Immature natural killer cell (primary cell): ENCODE measurements at places on chromosomes 7 and 10.
A peak's percentile ranks its signal among the peaks of the same experiment; 100 is the strongest.

DNA sequence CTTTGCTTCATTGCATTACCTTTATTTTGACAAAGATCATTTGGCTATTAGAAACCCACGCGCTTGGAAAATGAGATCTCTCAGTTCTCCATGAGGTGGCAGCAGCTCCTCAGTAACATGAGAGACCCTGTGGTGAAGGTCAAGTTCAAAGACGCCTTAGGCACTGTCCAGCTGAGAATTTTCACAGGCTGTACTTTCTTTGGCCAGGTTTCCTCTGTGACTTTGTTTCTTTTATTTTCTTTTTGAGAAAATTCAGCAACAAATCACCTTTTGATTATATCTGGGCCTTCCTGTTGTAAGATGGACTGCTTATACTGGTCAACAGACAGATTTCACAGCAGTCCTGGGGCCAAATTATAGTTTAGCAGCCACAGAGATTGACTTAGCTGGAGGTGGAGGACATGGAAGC lies 54.5 kb downstream of the RAB18 start:
- peak; percentile 52 for DNase-seq

GRCh38 chr10:6062101-6062771 lies at the start of gene IL2RA:
IL2RA (minus strand) TSS chr10:6062367; CDS start chr10:6062151, 216 bp downstream.
- peak; percentile 45 for DNase-seq

GRCh38 chr10:69439813-69440506 lies 11.3 kb upstream of the TSPAN15 start:
- DNase-seq = no peak

DNA sequence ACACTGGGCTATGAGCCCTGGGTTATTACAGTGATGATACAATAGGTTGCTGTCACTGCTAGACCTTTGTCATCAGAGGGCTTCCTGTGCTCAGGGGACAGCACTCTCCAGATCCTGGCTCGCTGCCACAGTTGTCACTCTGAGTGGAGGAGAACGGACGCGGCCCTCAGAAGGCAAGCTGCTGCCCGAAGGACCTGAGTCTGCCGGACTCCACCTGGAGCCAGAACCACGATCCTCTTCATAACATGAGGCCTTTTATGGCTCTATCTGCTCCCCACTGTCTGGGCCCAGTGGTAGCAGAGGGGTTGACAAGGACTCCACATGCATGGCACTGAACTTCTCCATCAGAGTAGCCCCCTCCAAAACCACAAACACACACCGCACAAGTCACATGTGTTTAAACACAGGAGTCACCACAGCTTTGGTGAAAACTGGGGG lies 94.7 kb upstream of the EFCAB10 start:
- DNase-seq = peak; percentile 66

DNA sequence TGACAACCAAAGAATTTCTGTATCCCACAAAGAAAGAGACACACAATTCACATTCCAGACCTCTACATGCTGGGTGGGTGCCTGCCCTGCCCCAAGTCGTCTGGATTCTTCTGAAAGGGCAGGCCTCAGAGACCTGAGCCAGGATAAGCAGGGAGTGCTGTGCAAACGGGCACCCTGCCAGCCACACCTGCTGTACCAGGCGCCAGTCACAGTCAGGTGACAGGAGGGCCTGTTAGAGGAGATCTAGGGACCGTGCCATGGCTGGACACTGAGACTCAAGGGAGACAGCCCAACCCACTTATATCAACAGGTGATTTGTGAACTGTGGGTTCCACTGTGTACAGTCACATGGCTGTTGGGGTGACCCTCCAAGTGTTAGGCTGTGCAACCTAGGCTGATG lies 103.1 kb upstream of the AFAP1L2 start:
- DNase-seq = no peak

GRCh38 chr10:69239816-69240434 lies 19.8 kb downstream of the HKDC1 start:
- DNase-seq = no peak

- DNase-seq = no peak
These were observed 118.4 kb upstream of the WDR11 start for GRCh38 chr10:120732643-120733313.
